Smooth muscle cell of bladder (primary cell): ENCODE measurements at places on chromosomes 3 and 15. TPM values are rescaled to one million over a fixed set of nuclear protein-coding genes. Genes with fewer than 3 reads are reported as not detected.

The FSIP1 gene
- total RNA-seq, result 1.7 and 4.4 TPM in 2 replicates

The CFAP92 gene
- 0.09 and 1.1 TPM in 2 replicates for total RNA-seq

The IL5RA gene
- not detected in 2 replicates for total RNA-seq

The KLHL40 gene
- not detected in 2 replicates for total RNA-seq

The P3H2 gene
- 8.0 and 11.1 TPM in 2 replicates for total RNA-seq

The CHRNA7 gene
- total RNA-seq, result 0.18 and 0.28 TPM in 2 replicates

The CCK gene
- 0.14 TPM in 1 of 2 replicates, not detected in the other for total RNA-seq

The TM4SF4 gene
- not detected in 2 replicates for total RNA-seq

The SOX14 gene
- not detected in 2 replicates for total RNA-seq

The OXSM gene
- total RNA-seq, result 10.5 and 10.8 TPM in 2 replicates

The CCDC13 gene
- 0.74 and 1.1 TPM in 2 replicates for total RNA-seq

The APBA2 gene
- total RNA-seq, result 5.2 and 17.8 TPM in 2 replicates

The SLC22A14 gene
- under 0.01 and 0.18 TPM in 2 replicates for total RNA-seq

The MKRN2OS gene
- not detected in 2 replicates for total RNA-seq

The AADACL2 gene
- not detected in 2 replicates for total RNA-seq

The GPR15 gene
- not detected in 2 replicates for total RNA-seq

The MYZAP gene
- under 0.01 and 0.18 TPM in 2 replicates for total RNA-seq

The RAB6B gene
- total RNA-seq, result 0.14 and 0.37 TPM in 2 replicates

The C3orf49 gene
- not detected in 2 replicates for total RNA-seq

The MDFIC2 gene
- total RNA-seq, result not detected in 2 replicates

The SLC28A2 gene
- total RNA-seq, result under 0.01 TPM in 1 of 2 replicates, not detected in the other

The ERC2 gene
- not detected in 2 replicates for total RNA-seq

The CHL1 gene
- total RNA-seq, result 2.6 and 4.0 TPM in 2 replicates

The UACA gene
- total RNA-seq, result 87.3 and 95.9 TPM in 2 replicates

The SELENOT gene
- 79.4 and 106 TPM in 2 replicates for total RNA-seq

The VGLL3 gene
- total RNA-seq, result 29.3 and 33.4 TPM in 2 replicates

The AEN gene
- 45.1 and 75.2 TPM in 2 replicates for total RNA-seq
